ENCODE measurements at places on chromosomes 6 and 20. TPM values are rescaled to one million over a fixed set of nuclear protein-coding genes. Genes with fewer than 3 reads are reported as not detected.

- no peak for DNase-seq
Measured at GRCh38 chr6:35079311-35080000, 61.7 kb downstream of the TCP11 start.

- no peak for DNase-seq
Measured at GRCh38 chr20:53302695-53303412, 290.8 kb downstream of the ZNF217 start.

The CHMP4B gene
- 86.7 TPM for total RNA-seq

The ADGRF5 gene
- not detected for total RNA-seq

The DPPA5 gene
- total RNA-seq: not detected

The OSTM1 gene
- 25.2 TPM for total RNA-seq

The MAVS gene
- total RNA-seq: 29.7 TPM

The SOX18 gene
- total RNA-seq: 0.13 TPM

Data from activated CD8-positive, alpha-beta T cell treated with anti-CD3 and anti-CD28 coated beads, Interleukin-2, amount 10 ng/mL, durations not matched to agents 7 days and 5 days (primary cell).